ENCODE measurements at places on chromosomes 13 and 19. TPM values are rescaled to one million over a fixed set of nuclear protein-coding genes. Genes with fewer than 3 reads are reported as not detected.

DNA sequence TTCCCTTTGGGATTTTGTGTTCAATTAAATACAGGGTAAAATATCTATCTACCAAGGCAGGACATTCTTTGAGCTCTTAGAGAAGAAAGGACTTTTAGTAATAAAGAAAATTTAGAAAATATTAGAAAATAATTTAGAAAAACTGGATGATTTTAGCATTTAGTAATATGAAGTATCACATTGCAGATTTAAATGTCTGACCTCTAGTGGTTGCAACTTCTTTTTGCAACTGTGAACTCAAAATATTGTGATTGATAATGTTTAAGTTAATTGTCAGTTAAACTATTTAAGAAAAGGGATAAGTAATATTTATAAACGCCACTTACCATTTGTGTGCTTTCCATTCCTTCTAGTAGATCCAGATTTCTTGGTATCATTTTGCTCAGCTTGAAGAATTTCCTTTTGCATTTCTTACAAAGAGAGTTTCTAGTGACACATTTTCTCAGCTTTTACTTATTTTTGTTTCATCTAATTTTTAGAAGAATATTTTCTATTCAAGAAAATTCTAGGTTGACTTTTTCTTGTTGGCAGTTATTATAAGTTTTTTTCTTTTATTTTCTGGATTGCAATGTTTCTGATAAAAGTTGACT, 10.3 kb upstream of the POSTN start:
- no peak for DNase-seq

Gene PCDH20
- total RNA-seq = 4.5 TPM

Gene HIPK4
- not detected for total RNA-seq

DNA sequence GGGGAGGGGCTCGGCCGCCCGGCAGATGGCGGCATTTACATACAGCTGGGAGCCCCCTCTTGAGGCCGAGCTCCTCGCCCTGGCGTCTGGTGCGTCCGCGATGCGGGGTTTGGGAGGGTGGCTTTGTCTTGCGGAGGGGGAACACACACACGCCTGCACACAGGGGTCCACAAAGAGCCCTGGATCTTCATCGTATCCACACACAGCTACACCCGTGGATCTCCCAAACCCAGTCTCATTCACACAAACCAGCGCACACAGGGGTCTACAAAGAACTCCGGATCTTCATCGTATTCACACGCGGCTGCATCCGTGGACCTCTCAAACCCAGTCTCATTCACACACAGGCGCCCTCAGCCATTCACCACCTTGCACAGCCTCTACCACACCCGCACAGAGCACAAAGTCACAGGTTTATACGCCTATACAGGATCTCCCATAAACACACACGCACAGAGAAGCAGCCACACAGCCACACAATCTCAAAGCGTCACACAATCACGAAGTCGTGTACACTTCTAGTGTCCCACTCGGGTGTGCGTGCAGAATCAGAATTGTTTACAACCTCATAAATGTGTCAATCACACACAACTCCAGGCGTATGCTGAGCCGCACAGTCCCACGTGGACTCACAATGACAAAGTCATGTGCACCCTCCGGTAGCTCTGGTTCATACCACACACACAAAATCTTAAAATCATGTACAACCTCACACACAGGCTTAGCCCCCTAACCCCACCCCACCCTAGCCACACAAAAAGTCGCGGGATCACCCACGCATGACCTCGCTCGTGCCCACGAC, 550 bp upstream of the DLL3 start:
- DNase-seq = peak; percentile 12

Gene IZUMO4
- total RNA-seq = 1.4 TPM
